NCI-H2107 (cell line): ENCODE measurements at places on chromosomes 1 and 21.
A peak's percentile ranks its signal among the peaks of the same experiment; 100 is the strongest.

DNA sequence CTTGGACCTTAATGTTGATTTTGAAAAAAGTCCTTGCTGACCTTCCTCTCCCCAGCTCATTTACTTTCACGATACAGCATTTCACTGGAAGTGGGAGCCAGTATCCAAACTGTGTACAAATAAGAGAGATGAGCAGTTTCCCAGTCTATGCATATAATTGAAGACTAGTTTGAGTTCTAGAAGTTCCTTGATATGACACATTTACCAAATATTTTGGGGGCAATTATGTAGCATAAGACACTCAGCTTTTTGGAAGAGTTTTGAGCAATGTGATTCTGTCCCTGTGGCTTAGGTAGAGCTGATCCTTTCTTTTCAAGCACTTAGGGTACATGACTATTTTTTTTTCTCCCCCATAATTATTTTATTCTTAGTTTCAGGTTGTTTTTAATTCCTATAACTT lies 26.4 kb downstream of the GIPC2 start:
- no peak for DNase-seq

DNA sequence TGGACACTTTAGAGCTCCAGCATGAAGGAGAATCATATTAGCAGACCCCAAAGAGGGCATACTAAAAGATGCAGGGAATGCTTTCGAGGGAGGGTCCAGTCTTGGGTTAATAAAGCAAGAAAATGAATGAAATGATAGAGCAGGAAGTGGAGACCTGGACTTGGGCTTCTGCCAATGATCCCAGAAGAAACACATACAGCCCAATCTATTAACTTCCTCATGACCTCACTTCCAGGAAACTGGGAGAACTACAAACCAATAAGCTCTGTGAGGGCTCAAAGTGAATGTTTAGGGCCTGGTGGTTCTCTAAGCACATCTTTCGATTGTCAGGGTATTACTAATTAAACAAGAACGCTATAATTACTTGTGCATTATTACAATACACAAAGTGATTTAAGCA lies 53.6 kb upstream of the SSX2IP start:
- no peak for DNase-seq

DNA sequence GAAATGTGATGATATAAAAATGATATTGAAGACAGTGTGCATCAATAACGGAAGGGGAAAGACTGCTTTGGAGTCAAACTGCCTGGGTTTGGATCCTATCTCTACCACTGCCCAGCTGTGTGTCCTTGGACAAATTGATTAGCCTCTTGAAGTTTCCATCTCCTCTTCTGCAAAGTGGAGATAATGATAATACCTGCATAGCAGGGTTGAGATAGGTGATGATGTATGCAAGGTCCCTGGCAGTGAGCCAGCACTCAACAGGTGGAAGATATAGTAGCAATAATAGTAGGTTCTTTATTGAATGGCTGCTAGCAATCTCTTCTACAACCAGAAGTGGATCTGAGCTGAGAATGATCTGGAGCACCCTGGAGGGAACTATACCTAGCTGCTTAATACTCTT lies 166.7 kb downstream of the MIS18A start:
- no peak for DNase-seq

- DNase-seq = no peak
These were observed 18.9 kb downstream of the SLC6A9 start for GRCh38 chr1:44012404-44012803.

GRCh38 chr21:45050797-45051489 lies 23.4 kb upstream of the ADARB1 start:
- DNase-seq = no peak

DNA sequence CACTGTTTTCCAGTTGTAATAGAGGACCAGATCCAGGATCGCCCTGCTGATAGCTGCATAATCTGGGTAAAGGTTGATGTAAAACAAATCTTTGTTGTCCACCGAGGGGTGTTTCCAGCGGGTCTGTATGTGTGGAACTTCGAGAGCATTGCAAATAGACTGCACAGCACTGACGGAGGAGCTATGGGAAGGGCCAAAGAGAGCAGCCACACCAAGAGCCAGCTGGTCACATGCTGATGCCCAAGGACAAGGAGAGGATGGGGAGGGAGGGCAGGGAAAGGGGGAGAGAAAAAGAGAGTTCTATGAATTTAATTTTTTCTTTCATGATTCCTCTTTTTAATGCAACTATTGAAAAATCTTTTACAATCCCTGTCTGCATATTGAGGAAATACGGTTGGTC lies 250.0 kb downstream of the GRIK1 start:
- DNase-seq = no peak

- DNase-seq = no peak
These were observed 90.6 kb upstream of the KCNJ15 start for GRCh38 chr21:38166173-38166535.

DNA sequence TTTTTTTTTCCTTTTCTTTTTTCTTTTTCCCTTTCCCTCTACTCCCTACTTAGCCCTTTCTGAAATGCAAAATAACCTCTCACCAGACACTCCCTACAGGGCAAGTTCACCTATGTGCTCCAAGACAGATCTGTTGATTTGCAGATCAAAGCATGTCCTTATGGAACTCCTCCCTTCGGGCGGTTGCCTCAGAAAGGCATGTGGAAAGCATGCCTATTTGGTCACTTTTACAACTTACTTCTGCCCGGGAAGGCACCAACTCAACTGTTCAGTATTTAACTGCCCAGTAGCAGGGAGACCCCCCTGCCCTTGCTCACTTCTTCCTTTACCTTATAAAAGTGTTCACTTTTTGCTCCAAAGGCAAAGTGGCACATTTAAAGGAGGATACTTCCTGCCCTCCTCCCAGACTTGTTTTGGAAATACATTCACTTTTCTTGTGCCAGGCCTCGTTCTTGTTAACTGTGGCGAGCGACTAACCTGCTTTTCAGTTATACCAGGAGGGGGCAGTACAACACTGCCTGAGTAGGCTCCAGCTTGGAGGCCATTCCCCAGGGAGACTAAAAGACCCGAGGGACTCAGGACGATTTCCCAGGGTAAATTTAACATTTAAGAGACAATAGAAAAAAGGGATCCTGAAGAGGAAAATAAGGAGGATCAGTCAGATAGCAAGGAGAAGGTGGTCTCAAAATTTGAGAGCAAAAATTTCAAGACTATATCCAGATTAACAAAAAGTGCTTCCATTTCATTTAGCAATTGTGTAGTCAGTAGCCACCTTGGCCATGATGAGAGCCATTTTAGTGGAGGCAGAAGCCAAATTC lies 12.3 kb upstream of the SLAMF7 start:
- peak; percentile 74 for DNase-seq
